Cerebellar cortex (tissue), 1 donor: ENCODE measurements at places on chromosomes 6 and 20.

DNA sequence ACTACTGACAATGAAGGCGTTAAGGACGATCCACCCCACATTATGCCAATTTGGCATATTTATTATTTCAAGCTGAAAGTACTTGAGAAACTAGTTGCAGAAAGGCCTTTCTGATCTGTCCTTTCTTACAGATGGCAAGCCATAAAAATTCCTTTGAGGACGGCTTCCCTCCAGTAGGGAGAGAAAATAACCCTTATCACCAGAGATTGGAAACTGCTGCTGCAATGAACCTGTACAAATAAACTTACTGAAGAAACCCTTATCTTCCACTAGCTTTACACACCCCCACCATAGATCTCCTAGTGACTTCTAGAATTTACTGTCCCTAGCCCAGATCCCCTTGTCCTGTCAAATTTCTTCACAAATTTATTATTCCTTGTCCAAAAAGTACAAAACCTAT, 105.2 kb downstream of the MAP7 start:
- DNase-seq: no peak

DNA sequence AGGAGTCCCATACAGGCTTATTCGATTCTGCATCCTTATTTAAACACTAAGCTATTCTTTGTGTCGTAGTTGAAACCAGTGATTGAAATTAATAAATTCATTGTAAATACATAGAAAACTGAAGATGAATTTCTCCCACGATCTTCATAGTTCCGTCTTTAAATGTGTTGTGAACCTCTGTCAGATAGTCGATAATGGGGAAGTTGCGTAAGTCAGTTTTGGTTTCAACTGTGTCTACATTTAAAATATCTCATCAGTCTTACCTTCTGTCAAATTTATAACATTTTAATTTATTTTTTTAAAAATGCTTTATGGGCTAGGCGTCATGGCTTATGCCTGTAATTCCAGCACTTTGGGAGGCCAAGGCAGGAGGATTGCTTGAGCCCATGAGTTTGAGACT, 12.7 kb downstream of the STX11 start:
- no peak for DNase-seq

GRCh38 chr6:87357479-87358196, 13.0 kb downstream of the C6orf163 start:
- no peak for DNase-seq

DNA sequence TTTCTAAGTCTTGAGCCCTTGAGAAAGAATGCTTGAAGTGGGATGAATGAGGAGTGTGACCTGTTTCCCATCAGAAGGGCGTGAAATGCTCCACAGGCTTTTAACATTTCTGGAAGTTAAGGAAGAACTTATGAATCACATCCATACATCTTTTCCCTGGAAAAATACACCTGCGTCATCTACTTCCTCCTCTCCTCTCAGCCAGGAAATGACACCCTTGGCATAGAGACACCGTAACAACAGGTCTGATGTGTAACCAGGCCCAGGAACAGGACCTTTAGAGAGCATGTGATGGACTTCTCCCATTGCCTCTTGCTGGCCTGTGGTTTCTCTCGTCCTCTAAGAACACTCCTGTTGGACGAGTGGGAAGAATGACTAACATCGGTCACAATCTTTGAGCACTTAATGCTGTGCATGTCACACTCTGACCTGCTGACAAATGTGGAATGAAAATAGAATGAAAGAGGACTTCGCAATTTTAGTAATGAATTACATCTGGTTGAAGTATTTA, 28.5 kb upstream of the CITED2 start:
- no peak for DNase-seq

GRCh38 chr6:106182455-106182854, 96.3 kb downstream of the PRDM1 start:
- no peak for DNase-seq

- DNase-seq: no peak
These were observed 306.5 kb upstream of the HS3ST5 start for GRCh38 chr6:114649298-114649697.
